ENCODE measurements at places on chromosomes 7 and 10. TPM values are rescaled to one million over a fixed set of nuclear protein-coding genes. Genes with fewer than 3 reads are reported as not detected.
A peak's percentile ranks its signal among the peaks of the same experiment; 100 is the strongest.

DNA sequence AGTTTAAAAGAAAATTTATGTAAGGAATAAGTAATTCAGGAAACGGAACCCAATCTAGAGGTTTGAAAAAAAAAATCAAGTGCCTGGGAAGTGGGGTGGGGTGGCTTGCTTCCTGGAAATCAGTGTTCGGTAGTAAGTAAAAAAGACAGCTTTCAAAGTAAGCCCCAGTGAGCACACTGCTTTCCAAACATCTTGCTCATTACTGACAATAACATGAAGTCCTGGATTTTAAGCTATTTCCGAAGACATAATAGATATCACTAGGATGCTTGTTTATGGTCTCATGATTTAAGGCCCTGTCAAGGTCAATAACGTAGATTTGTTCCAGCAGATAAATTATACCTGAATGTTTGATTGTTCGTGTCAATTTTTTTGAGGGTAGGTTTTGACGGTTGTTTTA, 1.3 kb downstream of the STAMBPL1 start:
- DNase-seq: no peak

The ACTL6B gene
- not detected for total RNA-seq

The NXPH1 gene
- total RNA-seq: 1.1 TPM

DNA sequence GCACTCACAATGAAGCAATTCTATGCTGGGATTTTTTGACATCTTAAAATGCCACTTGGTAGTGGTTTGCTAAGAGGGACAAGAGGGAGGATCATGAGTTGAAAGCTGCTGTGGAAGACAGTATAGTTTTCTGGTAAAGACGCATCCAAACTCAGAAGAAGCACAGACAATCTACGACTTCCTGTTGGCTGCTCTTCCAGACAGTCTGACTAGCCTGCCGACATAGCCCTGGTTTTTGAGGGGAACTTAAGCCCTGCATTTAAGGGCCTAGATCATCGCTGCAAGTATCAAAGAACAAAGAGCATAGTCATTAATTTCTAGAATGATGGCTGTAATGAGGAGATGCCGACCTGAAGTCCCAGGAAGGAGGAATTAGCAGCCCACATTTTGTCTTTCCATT, 99.9 kb upstream of the IKZF1 start:
- no peak for DNase-seq

- peak; percentile 76 for DNase-seq
Observed at GRCh38 chr7:73718905-73719805, at the start of gene STX1A. Gene STX1A (minus strand): TSS chr7:73719669. CDS start chr7:73719631, 38 bp downstream.

The GOLGA7B gene
- 0.02 TPM for total RNA-seq

The HOXA4 gene
- total RNA-seq: 0.57 TPM

The PRPS1L1 gene
- total RNA-seq: not detected

The EVX1 gene
- 0.12 TPM for total RNA-seq

The VWDE gene
- total RNA-seq: 3.1 TPM

DNA sequence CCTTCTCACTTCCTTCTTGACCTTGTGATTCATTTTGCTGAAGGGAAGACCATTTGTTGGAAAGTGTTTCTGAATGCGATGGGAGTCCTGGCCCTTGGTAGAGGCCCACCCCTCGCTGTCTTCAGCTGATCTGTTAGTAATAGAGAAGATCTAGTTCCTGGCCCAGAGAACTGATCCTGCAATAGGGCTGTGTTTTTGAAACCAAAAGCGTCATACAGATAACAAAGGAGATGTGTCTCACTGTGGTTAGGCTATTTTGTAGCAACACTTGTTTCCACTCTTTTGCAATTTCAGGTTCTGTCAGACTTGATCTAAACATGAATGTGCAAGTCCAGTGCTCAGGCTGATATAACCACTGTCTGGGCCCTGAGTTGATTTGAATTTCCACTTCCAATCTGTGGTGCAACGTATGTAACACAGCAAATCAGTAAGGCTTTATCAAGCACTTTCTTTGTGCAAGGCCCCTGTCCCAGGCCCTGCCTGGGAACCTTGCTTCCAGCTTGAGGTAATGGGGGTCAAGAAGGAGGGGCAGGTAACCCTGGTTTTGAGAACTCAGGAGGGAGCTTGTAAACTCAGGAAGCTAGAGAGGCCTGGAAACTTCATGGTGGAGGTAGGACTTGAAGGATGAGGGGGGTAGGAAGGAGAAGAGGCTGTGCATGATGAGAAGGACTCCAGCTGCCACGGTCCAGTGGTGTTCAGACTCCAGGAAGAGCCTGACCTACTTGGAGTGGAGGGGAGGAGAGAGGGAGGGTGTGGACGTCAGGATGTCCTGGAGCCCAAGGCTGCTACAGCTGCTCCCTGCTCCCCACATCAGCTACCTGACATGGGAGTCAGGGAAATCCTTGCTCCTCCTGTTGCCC, 42.2 kb upstream of the SRGN start:
- DNase-seq: no peak

DNA sequence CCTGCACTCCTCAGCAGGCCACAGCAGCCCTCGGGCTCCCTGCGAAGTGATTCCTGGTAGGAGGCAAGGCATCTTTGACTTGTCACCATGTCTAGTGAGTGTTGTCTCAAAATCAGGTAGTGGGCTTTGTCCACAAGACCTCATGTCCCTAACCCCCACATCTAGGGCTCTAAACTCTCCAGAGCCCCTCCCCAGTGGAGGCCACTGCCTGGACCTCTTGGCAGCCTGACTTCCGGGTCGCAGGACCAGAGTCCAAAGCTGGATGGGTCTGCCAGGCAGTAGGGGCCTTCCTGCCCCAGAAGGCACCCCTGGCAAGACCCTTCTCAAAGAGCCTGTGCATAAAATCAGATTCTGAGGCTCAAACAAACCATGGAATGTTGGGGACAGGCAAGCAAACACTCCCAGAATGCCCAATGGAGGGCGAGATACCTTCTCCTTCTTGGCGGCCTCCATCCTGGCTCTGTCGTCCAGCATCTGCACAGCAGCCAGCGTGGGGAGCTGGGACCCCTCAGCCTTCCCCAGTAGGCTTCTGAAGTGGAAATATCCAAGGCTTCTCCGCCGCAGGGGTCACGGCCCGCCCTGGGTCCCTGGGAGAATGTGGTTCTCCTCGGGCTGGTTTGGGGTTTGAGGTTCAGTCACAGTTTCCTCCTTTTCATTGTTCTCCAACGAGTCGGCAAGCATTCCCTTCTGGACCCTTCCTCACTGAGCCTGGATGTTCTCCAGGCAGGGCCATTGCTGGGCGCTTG, 586 bp downstream of the GCK start:
- DNase-seq: no peak

- no peak for DNase-seq
Observed at GRCh38 chr10:50991456-50992355, 82.6 kb upstream of the PRKG1 start.

Measured in NCI-H460 (cell line).